ENCODE measurements at places on chromosomes 4 and X. TPM values are rescaled to one million over a fixed set of nuclear protein-coding genes. Genes with fewer than 3 reads are reported as not detected.

The TEX11 gene
- not detected for total RNA-seq

- no peak overlapping the region for H3K27ac ChIP-seq
- peaks cover 55% of the 10 kb centered on the region for H3K36me3 ChIP-seq
- no peaks in the 10 kb centered on the region for H3K4me1 ChIP-seq
- no peak overlapping the region for H3K4me3 ChIP-seq
- no peak for DNase-seq
Observed at GRCh38 chrX:53642337-53642736, 44.2 kb downstream of the HUWE1 start.

DNA sequence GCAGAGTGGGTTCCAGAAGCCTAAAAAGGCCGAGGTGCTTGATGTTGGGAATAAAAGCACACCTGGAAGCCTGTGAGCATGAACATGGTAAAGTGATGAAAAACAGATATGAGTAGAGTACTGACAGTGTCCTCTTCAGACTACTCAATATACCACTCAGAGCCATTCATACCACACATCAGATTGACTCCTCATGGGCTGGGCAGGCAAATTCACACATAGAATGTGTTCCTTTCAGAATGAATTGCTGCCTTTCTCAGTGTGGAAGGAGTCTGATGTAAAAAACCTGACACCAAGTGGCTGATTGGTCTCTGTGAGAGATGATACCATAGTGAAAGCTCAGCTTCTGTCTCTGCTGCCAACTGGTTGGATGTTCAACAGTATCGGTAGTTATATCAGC is 442.7 kb downstream of the RAPGEF2 start:
- DNase-seq = no peak
- H3K4me3 ChIP-seq = no peak overlapping the region
- no peaks in the 10 kb centered on the region for H3K4me1 ChIP-seq
- H3K27ac ChIP-seq = no peak overlapping the region
- no peaks in the 10 kb centered on the region for H3K36me3 ChIP-seq

- H3K36me3 ChIP-seq = no peaks in the 10 kb centered on the region
- no peak for DNase-seq
- no peak overlapping the region for H3K27ac ChIP-seq
- H3K27me3 ChIP-seq = no peaks in the 10 kb centered on the region
- no peaks in the 10 kb centered on the region for H3K4me1 ChIP-seq
Observed at GRCh38 chr4:38567457-38567856, 96.5 kb upstream of the KLF3 start.

DNA sequence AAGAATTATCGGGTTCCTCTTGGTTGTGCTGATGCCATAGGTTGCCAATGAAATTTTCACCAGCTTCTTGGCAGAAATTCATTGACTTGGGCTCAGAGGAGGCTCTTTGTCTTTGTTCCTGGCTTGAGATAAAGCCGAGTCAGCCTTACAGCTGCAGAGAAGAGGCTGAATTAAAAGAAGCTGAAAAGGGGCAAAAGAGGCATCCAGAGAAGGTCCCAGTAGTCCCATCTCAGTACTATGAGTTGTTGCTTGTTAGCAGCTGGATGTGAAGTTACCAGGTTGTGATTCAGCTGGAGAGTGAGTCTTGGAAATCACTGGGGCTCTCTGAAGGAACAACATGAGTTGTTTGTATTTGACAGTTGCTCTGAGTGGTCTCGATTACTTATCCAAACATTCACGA is 59.7 kb downstream of the SMAD1 start:
- no peaks in the 10 kb centered on the region for H3K36me3 ChIP-seq
- no peak overlapping the region for H3K27ac ChIP-seq
- H3K27me3 ChIP-seq = no peaks in the 10 kb centered on the region
- H3K4me3 ChIP-seq = no peak overlapping the region

DNA sequence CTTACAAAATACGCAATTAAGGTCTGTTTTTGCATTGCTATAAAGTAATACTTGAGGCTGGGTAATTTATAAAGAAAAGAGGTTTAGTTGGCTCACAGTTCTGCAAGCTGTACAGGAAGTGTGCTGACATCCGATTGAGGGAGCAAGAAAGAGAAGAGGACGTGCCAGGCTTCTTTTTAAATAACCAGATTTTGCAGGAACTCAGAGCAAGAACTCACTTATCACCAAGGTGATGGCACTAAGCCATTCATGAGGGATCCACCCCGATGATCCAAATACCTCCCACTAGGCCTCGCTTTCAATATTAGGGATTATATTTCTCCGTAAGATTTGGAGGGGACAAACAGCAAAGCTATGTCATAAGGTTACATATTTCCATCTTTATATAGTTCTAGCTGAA is 456.7 kb downstream of the GLUD2 start:
- H3K27me3 ChIP-seq = no peaks in the 10 kb centered on the region
- no peak overlapping the region for H3K4me3 ChIP-seq
- H3K4me1 ChIP-seq = no peaks in the 10 kb centered on the region
- no peaks in the 10 kb centered on the region for H3K36me3 ChIP-seq

- no peaks in the 10 kb centered on the region for H3K36me3 ChIP-seq
- peaks cover 23% of the 10 kb centered on the region for H3K4me1 ChIP-seq
- no peak overlapping the region for H3K4me3 ChIP-seq
- DNase-seq = no peak
- H3K27ac ChIP-seq = peak overlapping the region; percentile 72
- no peaks in the 10 kb centered on the region for H3K27me3 ChIP-seq
Observed at GRCh38 chr4:140054861-140055260, 99.1 kb downstream of the MAML3 start.

The CDX4 gene
- not detected for total RNA-seq

- no peaks in the 10 kb centered on the region for H3K36me3 ChIP-seq
- peak; percentile 49 for DNase-seq
- H3K27me3 ChIP-seq = peaks cover 31% of the 10 kb centered on the region
- H3K27ac ChIP-seq = no peak overlapping the region
Observed at GRCh38 chr4:180057891-180058671, 2185.1 kb upstream of the TENM3 start.

DNA sequence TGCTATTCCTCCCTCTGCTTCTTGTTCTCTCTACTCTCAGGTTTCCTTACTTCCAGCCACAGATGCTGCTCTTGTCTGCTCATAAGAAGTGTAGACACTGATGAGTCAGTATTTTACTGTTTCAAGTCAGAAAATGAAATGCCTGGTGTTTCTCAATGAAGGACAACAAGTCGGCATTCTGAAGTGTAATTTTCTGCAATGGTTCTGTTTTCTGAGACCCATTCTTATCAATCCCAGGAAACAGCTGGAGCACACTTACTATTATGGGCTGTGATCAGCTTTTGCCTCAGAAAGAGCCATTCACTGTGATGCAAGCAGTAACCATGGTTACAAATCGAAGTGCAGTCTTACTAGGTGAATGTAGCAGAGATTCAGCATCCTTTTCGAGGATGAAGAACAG is 42.0 kb downstream of the SLC4A4 start:
- no peaks in the 10 kb centered on the region for H3K4me1 ChIP-seq
- H3K4me3 ChIP-seq = no peak overlapping the region
- H3K36me3 ChIP-seq = no peaks in the 10 kb centered on the region
- no peak for DNase-seq
- H3K27ac ChIP-seq = no peak overlapping the region
- H3K27me3 ChIP-seq = no peaks in the 10 kb centered on the region

All from B cell (primary cell).